Mucosa of descending colon (tissue), 3 donors: ENCODE measurements at places on chromosomes 6 and 20. TPM values are rescaled to one million over a fixed set of nuclear protein-coding genes. Genes with fewer than 3 reads are reported as not detected.

DNA sequence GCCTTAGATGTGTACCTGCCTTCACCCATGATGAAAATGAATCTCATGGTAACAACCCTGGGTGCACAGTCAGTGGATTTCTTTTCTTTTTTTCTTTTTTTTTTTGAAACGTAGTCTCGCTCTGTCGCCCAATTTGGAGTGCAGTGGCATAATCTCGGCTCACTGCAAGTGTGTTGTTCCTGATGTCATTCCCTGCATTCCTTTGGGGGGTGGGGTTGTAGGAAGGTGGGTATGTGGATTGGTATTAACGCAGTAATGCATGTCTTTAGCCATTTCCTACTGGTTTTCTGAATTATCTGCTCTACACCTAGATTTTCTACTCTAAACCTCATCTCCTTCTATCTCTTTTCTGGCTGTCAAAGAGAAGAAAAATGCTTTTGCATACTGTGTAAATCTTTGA lies 146.6 kb downstream of the RNF144B start:
- DNase-seq, result no peak

- no peak for DNase-seq
Measured at GRCh38 chr20:53291548-53291947, 302.1 kb downstream of the ZNF217 start.

DNA sequence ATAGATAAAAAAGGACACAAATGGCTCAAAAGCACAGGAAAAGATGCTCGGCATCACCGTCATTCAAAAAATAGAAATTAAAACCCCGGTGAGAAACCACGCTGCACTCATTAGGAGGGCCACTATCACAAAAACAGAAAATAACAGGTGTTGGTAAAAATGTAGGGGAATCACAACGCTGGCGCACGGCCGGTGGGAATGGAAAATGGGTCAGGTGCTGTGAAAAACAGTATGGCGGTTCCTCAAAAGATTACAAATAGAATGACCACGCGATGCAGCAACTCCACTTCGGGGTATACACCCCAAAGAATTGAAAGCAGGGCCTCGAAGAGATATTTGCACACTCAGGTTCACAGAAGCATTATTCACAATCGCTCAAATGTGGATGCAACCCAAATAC lies 28.3 kb downstream of the NPEPL1 start:
- DNase-seq, result no peak

DNA sequence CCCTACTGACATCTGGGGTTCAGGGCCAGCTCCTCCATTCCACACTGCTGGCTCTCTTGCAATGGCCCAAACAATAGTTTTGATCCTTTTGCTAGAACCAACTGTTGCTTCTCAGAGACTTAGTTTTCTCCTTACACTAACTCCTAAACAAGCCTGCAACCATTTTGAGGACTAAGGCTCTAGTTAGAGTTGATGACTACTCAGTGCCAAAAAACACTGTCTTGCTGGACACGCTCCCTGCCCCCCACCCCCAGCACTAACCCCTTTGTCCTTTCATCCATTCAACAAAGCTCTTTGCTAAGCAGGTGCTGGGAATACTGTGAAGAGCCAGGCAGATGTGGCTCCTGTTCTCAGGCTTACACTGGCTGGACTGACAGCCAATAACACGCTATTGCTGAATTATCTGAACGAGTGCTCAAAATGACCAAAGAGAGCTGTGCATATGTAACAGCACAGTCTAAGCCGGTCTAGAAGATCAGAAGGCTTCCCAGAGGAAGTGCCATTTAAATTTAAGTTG lies 17.6 kb downstream of the GCLC start:
- no peak for DNase-seq

DNA sequence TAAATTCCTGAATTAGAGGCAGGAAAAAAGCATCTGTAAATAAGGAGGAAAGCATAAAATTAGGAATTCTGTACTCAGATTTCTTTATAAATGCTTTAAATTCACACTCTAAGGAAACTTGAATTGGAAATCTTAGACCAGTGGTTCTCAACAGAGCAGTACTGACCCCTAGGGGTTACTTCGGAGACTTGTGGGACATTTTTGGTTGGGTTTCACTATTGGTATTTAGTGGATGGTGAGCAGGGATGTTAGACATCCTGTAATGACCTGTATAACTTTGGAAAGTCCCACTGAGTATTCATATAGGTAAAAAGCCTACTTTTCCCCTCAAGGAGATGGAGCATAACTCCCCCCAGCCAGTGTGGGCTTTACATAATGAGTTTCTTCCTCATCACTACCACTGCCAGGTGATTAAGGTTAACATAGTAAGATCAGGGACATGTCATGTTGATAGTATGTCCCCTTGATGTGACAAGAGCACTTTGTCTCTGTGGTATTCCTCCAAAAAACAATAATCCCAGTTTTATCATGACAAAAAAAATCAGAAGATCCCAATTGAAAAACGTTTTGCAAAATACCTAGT lies 31.0 kb downstream of the GLO1 start:
- no peak for DNase-seq

- DNase-seq, result no peak
Measured at GRCh38 chr6:41092421-41093140, 19.8 kb downstream of the NFYA start.

ROS1 gene
- total RNA-seq, result 1.0 TPM

CRISP3 gene
- total RNA-seq, result not detected
